ENCODE measurements at places on chromosomes 6 and 20. TPM values are rescaled to one million over a fixed set of nuclear protein-coding genes. Genes with fewer than 3 reads are reported as not detected.

DNA sequence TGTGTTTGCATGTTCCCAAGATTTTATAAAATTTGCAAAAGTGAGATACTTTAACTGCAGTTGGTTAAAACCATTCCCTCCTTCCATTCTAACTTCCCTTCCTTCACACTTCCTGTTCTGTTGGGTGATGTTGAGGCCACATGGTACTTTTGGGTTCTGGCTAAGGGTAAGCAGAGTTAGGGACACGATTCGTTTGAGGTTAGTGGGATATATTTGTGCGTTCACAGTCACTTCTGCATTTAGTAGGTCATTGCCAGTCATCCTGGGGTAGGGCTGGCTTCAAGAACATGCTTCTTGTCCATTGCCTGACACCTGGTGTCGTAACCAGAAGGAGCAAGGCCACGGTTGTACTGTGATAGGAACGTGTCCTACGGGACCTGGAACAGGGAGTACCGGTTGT, 340.1 kb downstream of the ZFAND3 start:
- peak; percentile 16 for DNase-seq

DNA sequence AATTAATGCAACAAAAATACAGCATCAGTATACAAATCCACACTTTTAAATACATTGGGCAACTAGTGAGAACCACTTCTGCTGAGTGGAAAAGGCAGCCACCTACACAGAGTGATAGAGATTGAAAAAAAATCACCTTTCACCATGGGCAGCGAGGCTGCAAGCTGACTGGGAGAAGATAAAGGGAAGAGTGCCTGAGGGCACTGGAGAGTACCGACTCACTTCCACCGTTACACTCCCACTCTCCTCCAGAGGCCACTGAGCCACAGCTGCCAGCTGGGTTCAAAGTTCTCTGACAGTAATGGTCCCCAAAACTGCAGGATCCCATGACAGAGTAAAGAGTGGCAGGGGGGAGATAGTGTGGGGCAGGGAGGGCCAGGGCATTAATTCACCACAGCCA, 24.1 kb downstream of the PXT1 start:
- no peak for DNase-seq

GRCh38 chr6:108133594-108134179, 32.1 kb upstream of the NR2E1 start:
- peak; percentile 68 for DNase-seq

The ADAM33 gene
- 13.4 TPM for total RNA-seq

The CGA gene
- total RNA-seq, result 0.49 TPM

DNA sequence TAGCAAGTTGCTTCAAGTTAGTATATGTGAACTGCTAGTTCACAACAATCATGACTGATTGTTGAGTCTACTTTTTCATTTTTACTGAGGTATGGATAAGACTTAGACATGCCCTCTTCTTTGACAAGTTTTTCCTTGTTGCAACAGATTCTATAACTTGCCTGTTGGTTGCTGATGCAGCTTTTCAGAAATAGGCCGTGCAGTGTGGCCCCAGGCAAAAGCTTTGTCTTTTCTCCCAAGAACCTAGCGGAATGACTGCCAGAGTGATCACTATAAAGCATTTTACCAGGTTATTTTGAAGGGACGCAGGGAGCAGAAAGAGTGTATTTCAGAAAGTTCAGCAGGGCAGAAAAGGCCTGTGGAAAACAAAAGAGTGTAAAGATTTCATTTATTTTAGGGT, 16.0 kb downstream of the HECA start:
- no peak for DNase-seq

The EYA4 gene
- total RNA-seq, result 19.5 TPM

The BTN2A1 gene
- 14.5 TPM for total RNA-seq

DNA sequence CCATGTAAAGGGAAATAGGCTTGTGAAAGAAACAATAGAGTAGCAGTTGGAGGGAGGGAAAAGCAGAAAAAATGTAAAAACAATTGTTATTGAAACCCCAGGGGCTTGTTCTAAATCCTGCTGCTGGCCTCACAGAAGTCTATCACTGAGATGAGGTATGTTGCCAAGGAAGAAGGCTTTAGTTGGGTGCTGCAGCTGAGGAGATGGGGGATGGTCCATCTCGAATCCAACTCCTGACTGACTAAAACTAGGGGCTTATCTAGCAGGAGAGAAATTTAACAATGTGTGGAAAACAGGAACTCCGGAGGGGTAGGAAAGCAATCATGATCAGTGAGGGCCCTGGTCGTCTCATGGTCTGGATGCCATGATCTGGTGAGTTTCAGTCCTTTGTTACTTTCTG, 225.0 kb upstream of the EXOC2 start:
- no peak for DNase-seq

Data from Right ventricle myocardium inferior (tissue), 1 donor.